Fibroblast of villous mesenchyme (primary cell): ENCODE measurements at places on chromosomes 11 and 22.

- DNase-seq: no peak
Observed at GRCh38 chr11:112179601-112180000, 4.3 kb downstream of the BCO2 start.

DNA sequence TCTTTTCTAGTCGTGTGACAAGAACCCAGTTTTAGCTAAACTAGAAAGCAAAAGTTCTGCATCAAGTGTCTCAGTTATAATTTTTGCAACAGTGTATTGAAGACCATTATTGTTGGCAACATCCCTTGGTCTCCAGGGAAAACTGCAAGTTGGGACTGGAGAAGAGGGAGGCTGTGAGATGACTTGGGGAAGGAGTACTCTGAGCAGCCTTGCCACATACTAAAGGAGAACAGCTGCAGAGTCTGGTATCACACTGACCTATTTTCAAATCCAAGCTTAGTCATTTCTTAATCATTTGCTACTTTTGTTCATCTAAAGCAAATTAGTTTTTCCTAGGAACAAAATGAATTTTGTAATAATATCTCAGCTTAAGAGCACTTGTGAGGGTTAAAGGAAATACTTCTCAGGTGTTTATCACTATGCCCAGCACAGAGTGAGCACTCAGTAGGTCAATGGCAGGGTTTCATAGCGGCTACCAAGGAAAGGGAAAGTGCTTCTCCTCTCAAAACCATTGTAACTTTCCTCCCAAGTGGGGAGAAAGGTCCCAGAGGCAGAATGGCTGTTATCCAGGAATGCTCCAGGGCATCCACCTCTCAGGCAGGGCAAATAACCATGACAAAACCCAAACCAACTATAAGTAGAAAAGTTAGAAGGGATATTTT, 247.1 kb downstream of the C11orf87 start:
- no peak for DNase-seq

GRCh38 chr11:69005631-69006368, 7.2 kb downstream of the MRGPRF start:
- DNase-seq: no peak

DNA sequence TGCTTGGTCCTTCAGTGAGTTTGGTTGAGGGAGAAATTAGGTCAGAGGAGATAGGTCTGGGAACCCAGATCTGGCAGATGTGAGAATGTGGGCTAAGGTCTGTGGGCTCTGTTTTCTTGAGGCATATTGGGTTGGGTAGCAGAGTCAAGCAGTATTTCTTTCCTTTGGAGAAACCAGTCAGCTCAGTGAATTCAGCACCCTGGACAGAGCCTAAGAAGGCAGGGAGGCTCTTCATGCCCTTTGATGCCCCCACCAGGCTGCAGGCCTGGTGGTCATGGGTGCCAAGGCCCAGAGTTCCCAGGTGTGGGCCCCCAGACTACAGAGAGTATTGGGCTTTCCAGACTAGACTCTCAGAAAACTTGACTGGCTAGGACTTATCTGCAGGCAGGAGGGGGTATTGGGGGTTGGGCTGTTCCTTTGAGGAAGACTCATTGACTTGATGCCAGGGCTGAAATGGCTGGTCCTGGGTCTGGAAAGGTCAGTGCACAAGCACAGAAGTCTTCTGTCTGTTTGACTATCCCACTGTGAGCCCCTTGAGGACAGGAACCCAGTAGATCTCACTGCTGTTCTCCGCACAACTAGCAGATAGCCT, 45.3 kb upstream of the NECTIN1 start:
- peak; percentile 39 for DNase-seq
